Stimulated activated CD4-positive, alpha-beta T cell treated with anti-CD3 and anti-CD28 coated beads, Interleukin-1b, Interleukin-23, amount 100 ng/mL, for 48 hours (primary cell): ENCODE measurements at places on chromosomes 12 and 14.

DNA sequence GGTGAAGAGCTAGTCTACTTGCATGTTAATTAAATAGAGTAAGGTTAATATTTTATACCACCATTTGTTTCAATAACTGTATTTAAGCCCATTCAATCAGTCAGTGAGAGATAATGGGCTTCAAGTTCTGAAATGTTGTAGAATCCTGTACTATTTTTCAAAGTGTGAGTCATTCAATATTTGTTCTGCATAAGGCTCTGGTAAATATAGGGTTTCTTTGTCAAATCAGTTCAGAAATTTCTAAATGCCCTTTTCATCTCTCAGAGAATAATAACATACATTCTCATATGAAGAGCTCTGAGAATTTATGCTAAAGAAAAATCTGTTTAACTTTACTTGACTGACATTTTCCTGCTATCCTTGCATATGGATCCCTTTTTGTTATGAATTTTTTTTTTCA lies 493.3 kb downstream of the TMTC2 start:
- no peak for DNase-seq

DNA sequence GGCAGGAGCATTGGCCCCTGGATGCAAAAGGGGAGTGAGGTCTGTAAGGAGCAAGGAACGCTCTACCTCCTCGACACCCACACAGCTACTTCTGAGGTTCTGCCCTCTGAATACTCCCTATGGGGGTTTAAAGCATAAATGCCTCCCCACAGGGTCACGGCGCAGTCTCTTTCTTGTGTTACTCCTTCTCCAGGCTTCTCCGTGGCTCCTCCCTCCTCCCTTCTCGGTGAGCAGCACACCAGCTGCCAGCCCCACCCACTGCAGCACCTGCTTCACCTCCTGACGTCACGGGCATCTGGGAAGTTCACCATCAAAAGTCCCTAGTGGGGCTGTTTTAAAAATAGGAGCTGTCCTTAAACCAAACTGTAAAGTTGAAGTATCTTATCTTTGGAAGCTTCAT lies 67.3 kb downstream of the SPTB start:
- DNase-seq = peak; percentile 42

DNA sequence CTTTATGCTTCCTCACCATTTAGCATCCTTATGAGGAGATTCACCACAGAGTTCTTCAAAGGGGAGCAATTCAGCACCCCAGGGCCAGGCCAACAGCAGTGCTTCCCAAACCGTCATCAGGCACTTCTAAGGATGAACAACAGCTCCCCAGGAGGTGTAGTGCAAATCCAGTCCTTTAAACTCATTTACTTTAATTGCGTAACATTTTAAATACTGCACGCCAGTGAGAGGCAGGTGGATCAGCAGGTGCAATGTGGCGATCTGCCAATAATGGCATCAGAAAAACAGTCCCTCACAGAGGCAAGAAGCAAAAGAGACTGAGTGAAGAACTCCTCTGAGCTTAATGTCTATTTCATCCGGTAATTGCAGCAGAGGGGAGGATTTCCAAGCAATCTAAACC lies 770.9 kb upstream of the FOXG1 start:
- no peak for DNase-seq

GRCh38 chr12:123929946-123930583 lies 42.6 kb downstream of the CCDC92 start:
- no peak for DNase-seq

GRCh38 chr12:42641221-42641885 lies 51.8 kb upstream of the PRICKLE1 start:
- DNase-seq = no peak

DNA sequence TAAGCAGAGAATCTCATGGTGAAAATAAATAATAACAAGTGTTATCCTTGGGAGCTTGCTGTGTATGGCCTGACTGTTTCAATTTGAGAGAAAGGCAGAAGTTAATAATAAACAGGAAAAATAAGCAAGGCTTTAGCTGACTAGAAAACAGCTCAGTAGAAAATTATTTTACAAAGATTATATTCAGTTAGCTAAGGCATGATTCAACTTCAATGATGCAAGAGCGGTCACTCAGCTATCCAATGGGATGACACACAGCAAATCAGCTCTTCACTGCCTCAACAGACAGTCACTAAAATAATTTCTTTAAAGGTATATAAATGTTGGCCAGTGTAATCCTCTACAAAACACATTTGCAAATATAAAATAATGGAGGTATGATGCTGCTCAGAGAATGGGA lies 18.6 kb downstream of the GSTZ1 start:
- DNase-seq = no peak

GRCh38 chr12:67579662-67580003 lies 68.9 kb upstream of the DYRK2 start:
- no peak for DNase-seq
